HS-27A (cell line): ENCODE measurements at places on chromosomes 2 and 18.

DNA sequence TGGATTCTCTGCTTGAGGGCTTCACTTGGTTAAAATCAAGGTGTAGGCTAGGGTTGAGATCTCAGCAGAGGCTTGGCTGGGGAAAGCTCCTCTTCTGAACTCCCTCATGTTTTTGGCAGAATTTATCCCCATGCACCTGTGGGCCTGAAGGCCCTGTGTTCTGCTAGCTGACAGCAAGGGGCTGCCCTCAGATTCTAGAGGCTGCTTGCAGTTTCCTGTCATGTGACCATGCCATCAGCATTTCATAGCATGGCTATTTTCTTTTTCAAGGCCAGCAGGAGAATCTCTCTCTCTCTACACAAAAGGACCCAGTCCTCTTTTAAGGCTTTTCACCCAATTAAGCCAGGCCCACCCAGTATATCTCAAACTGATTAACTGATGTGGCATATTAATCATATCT lies 514.8 kb upstream of the HNMT start:
- no peak for DNase-seq

GRCh38 chr2:165820296-165820695 lies 26.2 kb upstream of the GALNT3 start:
- DNase-seq = no peak

- DNase-seq = no peak
Observed at GRCh38 chr2:185785851-185786473, 47.4 kb downstream of the FSIP2 start.

GRCh38 chr2:71682341-71682740 lies 229.0 kb downstream of the DYSF start:
- DNase-seq = no peak

- DNase-seq = no peak
Observed at GRCh38 chr2:171909266-171909665, 13.0 kb upstream of the HAT1 start.

GRCh38 chr2:185393091-185393490 lies 345.5 kb upstream of the FSIP2 start:
- no peak for DNase-seq

- no peak for DNase-seq
Observed at GRCh38 chr18:37483221-37483971, 82.2 kb downstream of the CELF4 start.

GRCh38 chr2:209878701-209879100 lies 107.1 kb downstream of the UNC80 start:
- DNase-seq = no peak

DNA sequence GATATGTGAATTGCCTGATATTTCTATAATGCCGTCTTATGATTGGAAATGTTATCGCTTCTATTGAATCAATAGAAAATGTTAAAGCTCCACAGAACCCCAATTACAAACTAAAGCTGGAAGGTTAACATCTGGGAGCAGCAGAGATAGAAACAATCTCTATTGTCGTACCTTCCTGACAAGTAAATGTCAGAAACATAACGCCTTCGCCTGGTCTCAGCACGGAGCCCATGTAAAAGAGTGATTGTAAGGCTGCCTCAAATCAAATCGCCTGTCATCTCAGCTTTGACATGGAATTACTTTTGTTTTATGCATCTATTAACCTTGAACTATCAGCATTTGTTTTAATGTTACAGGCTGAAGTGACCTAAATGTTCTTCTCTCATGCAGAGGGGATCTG lies 885.9 kb upstream of the PIK3C3 start:
- DNase-seq = no peak

DNA sequence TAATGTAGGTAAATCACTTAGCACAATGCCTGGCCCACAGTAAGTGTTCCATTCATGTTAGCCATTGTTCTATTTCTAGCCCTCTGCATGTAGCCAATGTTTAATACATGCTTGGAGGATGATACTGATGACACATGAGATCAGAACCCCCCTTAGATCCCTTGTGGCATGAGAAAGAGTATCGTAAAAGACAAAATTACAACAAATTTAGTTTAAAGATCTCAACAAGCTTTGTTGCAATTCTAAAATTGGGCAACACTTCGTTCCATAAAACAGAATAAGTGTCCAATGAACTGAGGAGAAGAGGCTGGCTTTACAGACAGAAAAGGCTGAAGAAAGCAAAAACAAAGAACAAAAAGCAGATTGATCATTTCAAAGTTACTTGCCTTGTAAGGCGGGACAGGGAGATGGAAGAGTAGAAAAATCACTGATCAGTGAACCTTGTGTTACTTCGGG lies 148.7 kb upstream of the SLC1A4 start:
- no peak for DNase-seq

- peak; percentile 22 for DNase-seq
Observed at GRCh38 chr2:56132138-56132537, 51.7 kb upstream of the CCDC85A start.

GRCh38 chr2:77910136-77910535 lies 388.0 kb upstream of the LRRTM4 start:
- DNase-seq = no peak

DNA sequence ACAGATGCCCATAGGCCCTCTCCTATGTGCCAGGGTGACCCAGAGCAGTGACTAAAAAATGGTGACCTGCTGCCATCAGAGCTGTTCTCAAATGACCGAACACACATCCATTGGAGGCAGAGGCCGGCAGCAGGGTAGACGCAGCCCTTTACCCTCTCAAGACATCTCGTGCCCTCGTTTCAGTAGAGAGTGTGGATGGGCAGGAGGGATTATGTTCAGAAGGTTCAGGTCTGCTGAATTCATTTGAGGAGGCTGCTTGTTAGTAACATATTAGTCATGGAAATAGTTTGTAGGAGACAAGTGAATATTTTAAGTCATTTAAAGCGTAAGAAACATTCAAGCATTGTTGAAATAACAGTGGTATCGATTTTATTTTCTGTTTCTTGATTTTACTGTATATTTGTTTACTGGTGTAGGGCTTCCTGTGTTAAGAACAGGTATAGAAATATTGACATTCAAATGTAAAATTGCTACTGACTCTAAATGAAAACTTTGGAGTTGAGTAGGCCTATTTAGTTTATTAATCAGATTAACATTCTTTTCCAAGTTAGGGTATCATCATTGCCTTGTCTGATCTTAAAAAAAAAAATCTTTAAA lies 82.6 kb downstream of the ZNF532 start:
- DNase-seq = no peak

DNA sequence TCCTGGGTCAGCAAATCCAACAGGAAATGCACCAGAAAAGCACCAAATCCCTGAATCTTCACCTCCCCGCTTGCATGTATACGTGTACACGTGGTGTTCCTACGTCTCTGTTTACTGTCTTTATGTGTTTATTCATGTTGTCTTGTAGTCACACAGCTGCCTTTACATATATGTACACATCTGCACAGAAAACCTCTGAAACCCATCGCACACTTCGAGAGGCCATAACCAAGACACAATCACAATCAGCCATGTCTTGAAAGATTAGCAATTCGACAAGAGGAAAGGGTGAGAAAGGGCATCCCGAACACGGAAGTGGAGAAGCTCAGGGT lies 98.1 kb downstream of the PLB1 start:
- no peak for DNase-seq

DNA sequence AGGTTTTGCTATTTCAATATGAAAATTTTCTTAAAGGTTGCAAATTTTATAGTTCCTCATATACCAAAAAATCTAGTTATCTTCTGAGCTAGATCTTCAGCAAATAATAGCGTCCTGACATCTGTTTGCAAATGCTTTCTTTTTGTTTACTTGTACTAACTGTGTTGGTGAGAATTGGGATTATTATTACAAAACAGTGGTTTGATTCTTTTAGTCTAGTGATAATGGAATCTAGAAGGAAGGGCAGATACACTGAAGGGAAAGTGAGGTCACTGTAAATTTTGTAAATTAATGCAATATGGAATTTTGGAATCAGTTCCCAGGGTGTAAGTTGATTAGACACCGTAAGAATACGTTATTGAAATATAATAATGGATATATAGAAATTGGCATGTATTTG lies 36.2 kb upstream of the NT5C1B start:
- no peak for DNase-seq

- DNase-seq = no peak
Observed at GRCh38 chr2:145820651-145821050, 1300.7 kb upstream of the ZEB2 start.

DNA sequence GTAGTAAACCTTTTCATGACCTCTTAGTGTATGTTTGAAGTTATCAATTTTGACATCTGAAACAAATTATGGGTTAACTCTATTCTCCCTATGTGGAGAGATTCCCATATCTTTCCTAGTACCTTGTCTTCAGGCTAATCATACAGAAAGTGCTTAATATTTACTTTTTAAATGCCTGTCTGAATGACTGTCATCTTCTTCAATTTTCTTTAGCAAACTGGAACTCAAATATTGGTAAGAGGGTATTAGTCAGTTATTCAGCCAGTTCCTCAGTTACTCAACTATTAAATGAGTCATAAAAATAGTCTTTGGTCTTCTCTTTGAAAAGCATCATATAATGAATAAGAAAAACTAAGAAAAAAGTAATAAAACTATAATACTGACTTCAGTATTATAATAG lies 1038.0 kb upstream of the PIK3C3 start:
- DNase-seq = no peak

DNA sequence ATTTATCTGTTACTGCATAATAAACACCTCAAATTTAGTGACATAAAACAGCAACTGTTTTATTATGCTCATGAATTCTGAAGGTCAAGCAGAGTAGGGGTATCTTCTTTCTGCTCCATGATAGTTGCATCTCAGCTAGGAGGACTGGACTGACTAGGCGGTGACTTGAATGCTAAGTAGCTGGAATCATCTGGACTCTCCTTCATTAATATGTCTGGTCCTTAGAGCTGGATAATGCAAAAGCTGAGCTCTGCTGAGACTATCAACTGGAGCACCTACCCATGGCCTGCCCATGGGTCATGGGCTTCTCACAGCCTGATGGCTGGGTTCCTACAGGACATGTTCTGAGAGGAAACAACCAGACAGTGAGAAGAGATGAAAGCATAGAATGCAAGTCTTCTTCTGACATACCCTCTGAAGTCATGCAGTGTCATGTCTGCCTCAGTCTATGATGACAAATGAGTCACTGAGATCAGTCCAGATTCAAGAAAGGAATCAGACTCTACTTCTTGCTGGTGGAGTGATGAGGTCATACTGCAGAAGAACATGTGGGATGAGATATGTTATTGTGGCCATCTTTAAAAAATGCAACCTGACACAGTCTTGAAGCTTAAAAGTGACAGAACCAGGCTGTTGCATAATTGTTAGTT lies 174.2 kb upstream of the OSR1 start:
- no peak for DNase-seq
